ENCODE measurements at places on chromosomes 1 and 21.

DNA sequence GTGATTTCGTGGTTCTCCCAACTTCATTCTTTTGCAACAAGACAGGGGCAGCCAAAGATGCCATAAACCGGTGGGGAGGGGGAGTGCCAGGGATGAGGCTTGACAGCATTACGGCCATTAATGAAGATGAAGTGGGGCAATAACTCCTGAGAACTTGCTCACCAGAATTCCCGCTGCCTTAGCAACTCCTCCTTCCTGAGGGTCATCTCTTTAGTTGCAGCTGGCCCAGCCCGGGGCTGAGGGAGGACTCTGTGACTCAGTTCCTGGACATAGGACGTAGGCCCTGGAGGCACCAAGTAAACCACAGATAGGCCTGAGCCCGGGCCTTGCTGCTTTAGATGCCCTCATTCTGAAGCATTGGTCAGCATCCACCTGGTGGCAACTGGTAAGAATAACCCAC is 330.2 kb downstream of the RRAGC start:
- DNase-seq = no peak

DNA sequence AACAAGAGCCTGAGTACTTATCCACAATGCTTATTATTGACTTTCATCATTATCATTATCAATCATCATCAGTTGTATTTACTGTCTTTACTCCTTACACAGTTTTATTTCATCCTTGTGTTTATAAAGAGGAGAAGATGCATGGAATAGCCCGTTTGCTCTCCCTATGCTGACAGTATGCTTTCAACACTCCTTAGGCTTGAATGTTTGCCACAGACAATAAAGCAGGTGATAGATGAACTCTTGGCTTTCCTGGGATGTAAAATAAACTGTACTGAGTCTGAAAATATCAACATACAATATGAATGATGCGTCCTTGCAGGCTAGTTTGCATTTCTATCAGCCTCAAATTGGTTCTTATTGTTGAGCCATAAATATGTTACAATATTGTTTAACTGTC is 891.8 kb upstream of the NCAM2 start:
- DNase-seq = no peak

DNA sequence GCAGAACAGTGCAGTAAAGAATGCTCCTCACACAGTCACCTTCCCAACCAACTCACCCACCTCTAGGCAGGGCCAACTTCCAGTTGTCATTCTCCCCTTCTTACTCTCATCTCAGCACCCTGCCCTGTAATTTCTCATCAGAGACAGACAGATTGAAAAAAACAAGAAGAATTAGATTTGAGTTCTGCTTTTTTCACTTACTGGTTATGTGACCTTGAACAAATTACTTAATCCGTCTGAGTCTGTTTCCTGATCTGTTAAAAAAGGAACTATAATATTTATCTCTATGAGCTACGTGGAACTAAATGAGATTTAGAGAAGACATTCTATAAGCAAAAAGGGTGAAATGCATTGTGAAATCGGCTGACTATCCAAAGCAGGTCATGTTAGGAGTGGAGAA is 330.3 kb downstream of the ZNF326 start:
- DNase-seq = no peak

- no peak for DNase-seq
Measured at GRCh38 chr1:198295971-198296370, 139.2 kb downstream of the NEK7 start.

DNA sequence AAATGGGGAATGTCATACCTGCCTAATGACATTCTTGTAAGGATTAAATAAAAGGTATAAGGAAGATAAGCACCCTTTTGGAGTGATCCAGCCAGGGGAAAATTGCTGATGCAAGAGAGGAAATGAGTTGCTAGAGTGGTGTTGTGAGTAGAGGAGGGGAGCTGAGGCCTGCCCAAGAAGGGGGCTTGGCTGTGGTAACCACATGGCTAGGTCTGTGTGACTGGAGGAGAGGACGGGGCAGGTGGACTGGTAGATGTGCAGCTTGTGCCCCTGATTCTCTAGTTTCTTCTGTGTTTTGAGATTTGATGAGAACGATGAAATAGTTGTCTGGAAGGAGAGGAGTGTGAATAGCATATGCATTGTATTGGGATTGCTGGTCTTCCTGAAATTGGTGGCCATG is 6.6 kb downstream of the TXLNA start:
- no peak for DNase-seq

- DNase-seq = no peak
Measured at GRCh38 chr1:4595341-4596225, 58.8 kb upstream of the AJAP1 start.

- DNase-seq = no peak
Measured at GRCh38 chr1:228375578-228376261, 30.9 kb downstream of the TRIM11 start.

GRCh38 chr21:32329776-32330175 is 31.1 kb downstream of the MRAP start:
- no peak for DNase-seq

DNA sequence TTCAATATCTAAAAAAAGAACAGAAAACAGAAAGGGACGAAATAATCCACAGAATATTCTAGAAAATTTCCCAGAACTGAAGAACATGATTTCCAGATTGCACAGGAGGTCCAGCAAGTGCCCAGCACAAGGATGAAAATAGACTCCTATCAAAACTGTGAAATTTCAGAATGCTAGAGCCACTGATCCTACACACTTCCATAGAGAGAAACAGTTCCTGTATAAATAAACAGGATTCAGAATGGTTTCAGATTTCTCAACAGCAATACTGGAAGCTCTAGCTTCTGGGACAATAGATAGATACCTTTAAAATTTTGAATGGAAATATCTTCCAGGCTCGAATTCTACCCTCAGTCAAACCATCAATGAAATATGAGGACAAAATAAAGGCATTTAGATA is 4.6 kb downstream of the TARBP1 start:
- no peak for DNase-seq
